Stimulated activated CD8-positive, alpha-beta memory T cell treated with anti-CD3 and anti-CD28 coated beads, Interleukin-15, amount 100 ng/mL, for 1 hour (primary cell): ENCODE measurements at places on chromosomes 2 and 18.

- no peak for DNase-seq
Observed at GRCh38 chr2:23926290-23926749, 603 bp downstream of the ATAD2B start.

DNA sequence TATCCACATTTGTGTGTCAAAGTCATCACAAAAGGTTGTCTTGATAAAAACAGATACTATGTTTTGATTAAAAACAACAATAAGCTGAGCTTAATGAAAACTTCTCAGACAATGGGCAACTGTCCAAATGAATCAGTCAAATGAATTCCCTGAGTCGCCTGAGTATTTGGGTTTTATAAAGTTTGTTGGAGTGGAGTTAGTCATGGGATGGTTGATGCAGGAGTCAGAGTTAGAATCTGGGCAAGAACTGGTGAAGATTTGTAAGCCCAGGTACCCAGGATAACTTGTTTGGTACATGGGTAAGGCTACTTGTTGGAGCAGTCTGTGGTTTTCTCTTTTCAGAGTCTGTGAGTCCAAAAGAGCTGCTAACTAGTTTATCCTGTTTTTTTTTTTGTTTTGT lies 34.4 kb upstream of the RAPGEF4 start:
- DNase-seq: no peak

- DNase-seq: no peak
Observed at GRCh38 chr2:113966171-113966570, 76.3 kb downstream of the ACTR3 start.

DNA sequence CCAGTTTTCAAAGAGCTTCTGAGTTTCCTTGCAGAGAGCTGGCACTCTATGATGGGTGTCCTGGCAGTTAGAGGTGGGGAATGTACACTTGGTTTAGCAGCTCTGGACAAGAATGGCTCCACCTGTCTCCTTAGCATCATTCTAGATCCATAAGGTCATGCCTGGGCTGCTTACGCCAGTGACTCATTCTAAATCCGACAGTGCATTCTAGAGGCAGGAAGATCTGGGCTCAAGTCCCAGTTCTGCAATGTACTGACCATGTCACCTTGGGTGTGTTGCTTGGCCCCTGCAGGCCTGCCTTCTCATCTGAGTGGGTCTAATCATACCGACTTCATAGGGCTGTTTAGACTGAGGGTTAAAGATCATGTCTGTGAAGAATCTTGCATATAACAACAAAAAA lies 46.5 kb downstream of the PTGR3 start:
- DNase-seq: no peak

DNA sequence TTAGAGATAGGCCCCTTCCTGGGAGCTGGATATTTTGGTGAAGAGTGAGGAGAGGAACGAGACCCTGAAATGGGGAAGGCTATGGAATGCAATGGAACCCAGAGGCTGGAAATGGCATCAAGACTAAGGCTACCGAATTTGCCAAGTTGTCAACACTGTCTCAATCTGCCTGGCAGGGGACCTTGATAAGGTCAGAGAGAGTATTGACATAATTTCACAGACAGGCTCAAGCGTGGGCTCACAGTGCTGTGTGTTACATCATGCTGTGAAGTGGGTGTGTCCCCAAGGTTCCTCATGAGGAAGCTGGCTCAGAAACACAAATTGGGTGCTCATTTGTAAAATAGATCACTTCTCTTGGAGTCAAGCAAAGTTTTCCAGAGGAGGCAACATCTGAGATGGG lies 51.8 kb upstream of the CYRIA start:
- DNase-seq: no peak

GRCh38 chr18:63315876-63316275 lies 3.7 kb downstream of the BCL2 start:
- no peak for DNase-seq
